Brain (organoid and tissue), 16 donors: ENCODE measurements at places on chromosomes 6 and 20.

DNA sequence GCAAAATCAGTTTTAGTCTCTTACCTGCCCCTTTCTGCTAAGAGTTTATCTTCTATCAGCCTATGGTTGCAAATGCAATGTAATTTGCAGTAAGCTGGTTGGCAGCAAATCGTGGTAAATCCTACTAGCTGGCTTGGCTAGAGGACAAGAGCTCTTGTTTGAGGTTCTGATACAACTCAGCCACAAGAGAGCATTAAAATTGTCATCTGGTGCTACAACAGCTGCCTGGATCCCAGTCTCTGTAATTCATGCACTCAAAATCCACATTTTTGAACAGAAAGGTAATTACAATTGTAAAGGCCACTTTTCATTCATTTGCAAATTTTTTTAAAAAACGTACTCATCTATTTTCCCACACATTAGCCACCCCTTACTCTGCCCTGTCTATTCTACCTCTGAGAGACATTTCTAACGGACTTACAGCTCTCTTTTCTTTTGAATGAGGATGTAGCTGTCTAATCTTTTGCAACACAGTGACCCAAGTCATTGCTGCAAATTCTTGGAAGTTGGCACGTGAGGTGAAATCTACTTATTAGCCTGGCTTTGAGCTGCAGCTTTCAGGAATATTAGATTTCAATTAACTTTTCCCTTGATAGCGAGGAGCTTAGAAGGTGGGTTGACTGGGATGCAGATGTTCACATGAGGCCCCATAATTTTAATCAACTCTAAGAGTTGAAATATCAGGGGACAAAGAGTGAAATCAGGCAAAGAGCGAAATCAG lies 54.0 kb upstream of the FAM184A start:
- DNase-seq, result peak; percentile 40

DNA sequence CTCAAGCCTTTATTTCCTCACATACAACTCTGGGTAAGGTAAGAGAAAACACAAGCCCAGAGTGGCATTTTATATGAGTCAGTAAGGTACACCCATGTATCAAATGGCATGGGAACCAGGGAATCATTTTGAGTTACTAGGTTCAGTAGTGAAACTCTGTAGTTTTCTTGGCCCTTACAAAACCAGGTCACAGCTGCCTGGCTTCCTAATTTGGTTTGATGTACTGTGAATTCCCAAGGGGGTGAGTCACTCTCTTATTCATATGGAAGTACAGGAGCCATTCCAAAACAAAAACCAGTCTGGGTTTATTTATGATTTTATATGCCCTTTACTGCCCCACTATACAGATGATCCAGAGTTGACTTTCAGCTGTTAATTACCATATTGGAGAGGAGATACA lies 70.7 kb downstream of the PDE7B start:
- no peak for DNase-seq

DNA sequence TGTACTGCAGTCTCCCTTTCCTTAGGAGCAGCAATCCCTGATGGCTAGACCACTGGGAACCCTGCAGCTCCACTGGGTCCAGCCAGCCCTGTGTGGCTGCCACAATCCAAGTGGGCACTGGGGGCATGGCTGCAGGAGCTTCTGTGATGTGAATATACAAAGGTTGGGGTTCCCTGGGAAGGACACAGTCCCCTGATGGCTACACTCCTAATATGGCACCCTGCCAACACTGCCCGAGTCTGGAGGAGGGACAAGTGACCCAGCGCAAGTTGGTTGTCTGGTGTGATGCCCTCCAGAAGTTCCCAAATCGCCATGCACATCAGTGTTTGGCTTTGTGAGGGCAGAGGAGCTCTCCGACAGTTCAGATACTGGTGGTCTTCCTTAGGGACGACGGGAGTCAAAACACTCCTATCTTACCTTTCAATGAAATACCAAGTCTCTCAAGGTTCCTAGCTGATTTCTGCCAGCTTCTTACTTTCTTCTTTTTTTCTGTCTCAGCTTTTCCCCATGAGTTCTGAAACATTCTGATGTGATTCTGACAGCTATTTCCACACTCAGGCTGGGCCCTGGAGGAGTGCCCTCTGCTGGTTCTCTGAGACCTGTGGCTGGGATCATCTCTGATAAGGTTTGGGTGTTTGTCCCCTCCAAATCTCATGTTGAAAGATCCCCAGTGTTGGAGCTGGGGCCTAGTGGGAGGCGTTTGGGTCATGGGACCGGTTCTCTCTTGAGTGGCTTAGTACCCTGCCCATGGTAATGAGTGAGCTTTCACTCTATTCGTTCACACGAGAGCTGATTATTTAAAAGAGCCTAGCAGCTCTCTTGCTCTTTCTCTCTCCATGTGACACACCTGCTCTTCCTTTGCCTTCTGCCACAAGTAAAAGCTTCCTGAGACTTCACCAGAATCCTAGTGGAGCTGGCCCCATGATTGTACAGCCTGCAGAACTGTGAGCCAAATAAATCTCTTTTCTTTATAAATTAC lies 15.5 kb upstream of the ZFP57 start:
- no peak for DNase-seq

GRCh38 chr20:41003143-41003935 lies 25.3 kb upstream of the TOP1 start:
- DNase-seq, result no peak

- DNase-seq, result peak; percentile 66
These were observed 64.8 kb downstream of the HCRTR2 start for GRCh38 chr6:55239099-55239498.

DNA sequence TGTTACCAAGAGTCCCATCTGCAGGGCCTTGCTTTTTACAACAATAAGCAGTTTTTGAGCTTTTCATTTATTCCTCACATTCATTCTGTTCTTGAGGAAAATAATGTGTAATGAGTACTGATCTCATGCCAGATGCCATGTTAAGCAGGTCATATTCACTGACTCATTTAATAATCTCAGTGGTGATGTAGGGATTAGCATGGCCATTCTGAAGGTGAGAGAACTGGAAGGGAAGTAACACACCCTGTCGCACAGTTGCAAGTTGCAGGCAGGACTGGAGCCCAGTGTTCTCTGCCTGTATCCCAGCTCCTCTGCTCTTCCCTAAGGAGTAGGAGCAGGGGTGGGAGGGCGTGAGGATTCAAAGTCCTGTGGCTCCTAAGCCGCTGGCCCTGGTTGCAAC lies 5.6 kb downstream of the PCIF1 start:
- no peak for DNase-seq

DNA sequence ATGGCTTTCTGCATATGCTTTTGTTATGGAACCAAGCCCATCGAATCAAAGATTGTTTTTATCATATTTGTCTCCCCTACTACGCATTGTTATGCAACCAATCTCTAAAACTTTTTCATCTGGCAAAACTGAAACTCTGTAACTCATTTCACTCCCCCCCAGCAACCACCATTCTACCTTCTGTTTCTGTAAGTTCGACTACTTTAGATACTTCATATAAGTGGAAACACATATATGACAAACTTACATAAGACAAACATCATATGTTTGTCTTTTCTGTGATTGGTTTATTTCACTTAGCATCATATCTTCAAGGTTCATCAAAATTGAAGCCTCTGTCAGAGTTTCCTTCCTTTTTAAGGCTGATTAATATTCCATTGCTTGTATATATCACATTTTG lies 34.8 kb downstream of the CEP57L1 start:
- no peak for DNase-seq
